DMS153 (cell line): ENCODE measurements at places on chromosomes 2 and 18.

DNA sequence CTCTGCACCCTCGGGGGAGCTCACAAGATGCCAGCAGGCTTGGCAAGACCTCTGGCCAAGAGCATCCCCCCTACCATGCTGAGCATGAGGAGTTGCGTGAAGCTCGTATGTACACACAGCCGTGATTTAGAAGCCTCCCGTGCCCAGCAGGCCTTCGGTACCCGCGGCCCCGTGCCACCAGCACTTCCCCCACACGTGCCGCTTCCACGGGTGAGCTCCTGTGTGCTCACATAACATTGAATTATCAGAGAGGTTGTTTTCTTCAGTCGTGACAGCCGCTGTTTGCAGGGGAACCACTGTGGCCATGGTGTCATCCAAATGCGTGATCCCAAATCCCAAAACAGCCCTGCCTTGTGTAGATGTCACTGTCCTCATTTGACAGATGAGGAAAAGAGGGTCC lies 53.2 kb downstream of the GBX2 start:
- DNase-seq, result no peak

DNA sequence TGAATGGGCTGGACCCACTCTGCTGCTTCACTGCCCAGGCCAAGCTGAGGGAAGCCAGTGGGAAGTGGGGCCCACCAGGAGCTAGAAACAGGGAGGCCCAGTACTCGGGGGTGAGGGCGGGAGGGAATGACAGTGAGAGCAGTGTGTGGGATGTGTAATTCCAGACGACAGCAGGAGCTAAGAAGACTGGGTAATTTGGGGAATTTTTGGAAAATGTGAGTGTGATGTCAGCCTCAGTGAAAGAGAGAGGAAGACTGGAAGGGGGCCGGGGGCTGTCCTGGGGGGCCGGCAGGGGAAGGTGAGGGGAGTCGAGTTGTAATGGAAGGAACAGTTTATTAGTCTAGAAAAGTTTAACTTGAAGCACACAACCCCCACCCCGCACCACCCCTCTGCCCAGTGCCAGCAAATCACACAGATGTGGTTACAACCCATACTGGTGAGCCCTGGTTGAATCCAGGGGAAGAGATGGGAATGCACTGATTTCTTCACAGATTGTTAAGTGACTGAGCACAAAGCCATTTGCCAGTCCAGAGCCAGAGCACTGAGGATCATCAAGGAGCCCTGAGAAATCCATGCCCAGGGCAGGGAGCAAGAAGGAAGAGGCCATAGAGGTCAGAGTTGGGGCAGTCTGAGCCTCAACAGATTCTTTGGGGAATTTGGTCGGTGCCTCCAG lies 76.7 kb upstream of the PKDCC start:
- DNase-seq, result no peak

DNA sequence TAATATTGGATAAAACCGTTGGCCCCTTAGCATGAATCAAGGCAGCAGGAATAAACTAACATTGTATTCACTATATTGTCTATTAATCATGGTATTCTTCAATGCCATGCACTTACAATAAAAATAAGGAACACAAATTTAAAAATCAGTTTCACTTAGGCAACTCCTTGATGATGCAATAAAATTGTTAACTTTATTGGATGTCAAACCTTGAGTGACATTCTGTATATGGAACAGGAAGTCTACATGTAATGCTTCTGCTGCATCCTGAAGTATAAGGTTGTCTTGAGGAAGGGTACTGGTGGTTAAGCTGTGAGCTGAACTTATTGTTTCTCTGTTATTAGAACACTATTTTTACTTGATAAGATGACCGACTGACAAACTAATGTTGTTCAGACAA lies 605.5 kb downstream of the SATB2 start:
- DNase-seq, result no peak

DNA sequence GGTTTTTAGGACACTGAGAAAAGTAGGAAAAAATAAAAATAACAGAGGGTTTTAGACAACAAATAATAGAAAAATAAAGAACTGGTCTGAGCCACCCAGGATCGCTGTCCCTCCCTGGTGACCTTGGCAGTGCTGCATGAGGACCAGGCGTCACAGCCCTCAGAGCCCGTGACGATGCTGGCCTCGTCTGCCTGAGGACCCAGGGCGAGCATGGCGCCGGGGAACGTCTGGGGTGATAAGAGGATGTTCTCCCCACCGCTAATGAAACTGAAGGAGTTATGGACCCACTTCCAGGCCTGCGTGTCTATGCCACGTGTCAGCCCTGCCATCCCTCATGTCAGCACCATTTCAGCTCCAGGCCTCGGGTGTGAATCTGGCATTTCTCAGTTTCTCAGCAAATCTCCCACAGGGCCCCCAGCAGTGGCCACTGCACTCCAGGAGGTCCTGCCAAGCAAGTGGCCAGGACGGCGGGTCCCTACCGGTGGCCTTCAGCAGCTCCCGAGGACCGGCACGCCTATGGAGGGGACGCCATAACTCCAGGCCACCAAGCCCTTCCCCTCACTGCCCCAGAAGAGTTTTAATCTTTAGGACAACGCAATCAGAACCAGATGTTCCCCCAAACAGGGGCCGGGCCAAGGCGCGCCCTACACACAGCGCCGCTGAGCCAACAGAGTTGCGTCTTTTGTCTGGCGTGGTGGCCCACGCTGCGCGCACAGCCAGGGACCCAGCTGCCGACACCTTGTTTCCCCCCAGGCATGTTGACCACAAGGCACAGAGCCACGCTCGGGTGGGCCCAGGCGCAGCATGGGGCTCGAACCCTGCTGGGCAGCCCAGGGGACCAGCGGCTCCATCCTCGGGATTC lies 179.7 kb downstream of the TWIST2 start:
- DNase-seq, result no peak

GRCh38 chr2:24008672-24009366 lies 1.1 kb upstream of the MFSD2B start:
- no peak for DNase-seq

DNA sequence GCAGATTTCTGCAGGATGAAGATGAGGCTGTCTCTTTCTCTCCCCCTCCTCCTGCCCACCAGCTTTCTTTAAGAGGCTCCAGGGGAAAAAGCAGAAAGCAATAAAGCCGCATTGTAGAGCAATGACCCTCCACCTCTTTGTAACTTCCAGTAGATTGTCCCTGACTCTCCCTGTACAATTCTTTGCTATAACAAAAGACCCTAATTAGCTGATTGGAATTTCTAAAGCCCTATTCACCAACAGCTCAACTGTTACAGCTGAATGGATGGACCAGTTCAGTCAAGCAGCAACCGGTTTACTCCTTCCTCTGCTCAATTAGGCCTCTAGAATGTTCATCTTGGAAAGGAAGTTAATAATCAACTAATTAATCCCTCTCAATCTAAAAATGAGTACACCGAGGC lies 301.0 kb downstream of the STK39 start:
- no peak for DNase-seq

DNA sequence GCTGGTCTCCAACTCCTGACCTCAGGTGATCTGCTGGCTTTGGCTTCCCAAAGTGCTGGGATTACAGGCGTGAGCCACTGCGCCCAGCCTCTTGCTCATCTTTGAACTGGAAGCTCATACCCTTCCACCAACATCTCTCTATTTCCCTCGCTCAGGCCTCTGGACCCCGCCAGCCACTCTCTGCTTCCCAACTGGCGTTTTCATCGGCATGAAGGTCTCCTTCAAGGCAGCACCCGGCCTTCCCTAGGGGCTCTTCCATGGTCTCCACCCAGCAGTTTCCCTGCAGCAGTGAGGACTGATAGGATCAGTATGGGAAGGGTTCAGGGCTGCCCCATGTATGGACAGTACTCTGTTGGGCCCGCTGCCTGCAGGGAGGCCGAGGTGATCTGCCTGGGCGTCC lies 65.8 kb upstream of the HS6ST1 start:
- DNase-seq, result no peak

DNA sequence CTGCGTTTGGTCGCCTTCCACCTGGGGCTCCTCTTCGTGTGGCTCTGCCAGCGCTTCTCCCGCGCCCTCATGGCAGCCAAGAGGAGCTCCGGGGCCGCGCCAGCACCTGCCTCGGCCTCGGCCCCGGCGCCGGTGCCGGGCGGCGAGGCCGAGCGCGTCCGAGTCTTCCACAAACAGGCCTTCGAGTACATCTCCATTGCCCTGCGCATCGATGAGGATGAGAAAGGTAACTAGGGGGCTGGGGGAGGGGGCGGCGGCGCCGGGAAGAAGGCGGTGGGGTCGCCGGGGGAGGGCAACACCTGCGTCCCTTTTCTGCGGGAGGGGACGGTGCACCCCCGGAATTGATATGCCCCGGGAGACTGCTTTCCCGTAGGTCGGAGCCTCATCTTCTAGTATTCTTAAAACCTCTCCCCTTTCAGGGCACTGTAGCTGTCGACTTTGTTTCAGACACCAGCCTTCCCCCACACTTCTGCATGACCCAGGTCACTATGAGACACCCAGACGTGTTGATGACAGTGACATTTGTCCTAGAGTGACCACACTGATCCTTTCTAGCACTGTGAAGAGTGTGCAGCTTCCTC lies 755 bp downstream of the SPAST start:
- no peak for DNase-seq
